ENCODE measurements at places on chromosomes 7 and 10.

DNA sequence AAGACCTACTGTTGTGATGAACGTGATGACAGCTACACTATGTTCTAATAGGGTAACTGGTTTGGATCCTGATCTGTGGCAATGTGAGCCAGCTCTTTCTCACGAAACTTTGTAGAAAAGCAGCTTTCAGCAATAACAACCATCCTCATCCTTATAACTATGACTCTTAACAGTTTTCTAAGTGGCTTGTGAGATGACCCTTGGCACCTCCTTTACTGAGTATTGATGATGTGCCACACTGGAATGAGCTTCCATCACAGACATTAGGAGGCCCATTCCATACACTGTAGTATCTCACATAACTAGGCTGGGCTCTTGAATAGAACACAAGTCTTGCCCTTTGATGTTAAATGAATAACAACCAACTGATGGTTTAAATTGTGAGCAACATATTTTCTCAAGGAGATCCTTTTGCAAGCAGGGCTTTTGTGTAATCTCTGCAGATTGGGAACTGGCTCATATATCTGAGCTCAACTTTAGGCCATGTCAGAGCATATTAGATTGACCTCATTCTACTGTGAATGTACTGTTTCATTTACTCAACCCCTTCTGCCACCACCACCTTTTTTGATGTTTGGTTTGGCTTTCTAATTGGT lies 46.4 kb downstream of the MYPN start:
- no peak for DNase-seq

- no peak for DNase-seq
These were observed 8.4 kb downstream of the PLCE1 start for GRCh38 chr10:94002156-94002555.

DNA sequence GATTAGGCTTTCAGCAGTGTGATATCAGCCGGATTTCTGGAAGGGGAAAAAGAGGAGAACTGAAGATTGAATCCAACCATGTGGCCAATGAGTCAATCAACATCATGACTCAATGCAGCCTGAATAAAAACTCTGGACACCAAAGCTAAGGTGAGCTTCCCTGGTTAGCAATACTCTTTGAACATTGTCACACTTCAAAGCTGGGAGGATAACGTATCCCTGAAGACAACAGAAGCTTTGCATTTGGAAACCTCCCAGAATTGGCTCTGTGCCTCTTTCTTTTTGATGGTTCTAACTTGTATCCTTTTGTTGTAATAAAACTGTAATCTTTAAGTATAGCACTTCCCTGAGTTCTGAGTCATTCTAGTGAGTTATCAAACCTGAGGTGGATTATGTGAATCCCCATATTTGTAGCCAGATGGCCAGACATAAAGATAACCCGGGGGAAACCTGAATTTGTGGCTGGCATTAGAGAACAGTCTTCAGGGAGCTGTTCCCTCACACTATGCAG lies 284.4 kb downstream of the IPMK start:
- DNase-seq = no peak

DNA sequence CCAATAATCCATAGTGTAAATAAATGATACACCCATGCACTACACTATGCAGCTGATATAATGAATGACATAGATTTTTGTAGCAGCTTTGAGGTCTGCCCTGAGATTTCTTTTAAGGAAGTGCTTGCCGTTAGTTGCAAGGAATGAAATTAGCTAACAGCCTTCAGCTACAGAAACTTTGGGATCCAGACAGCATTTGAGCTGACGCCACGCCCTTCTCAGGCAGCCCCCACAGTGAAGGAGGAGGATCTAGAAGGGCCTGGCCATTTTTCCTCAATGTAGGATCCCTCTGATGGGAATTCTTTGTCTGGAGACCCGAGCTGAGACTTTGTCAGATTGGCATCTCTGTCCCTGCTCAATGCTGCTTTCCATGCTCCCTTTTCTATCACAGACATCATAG lies 6.1 kb upstream of the PDK4 start:
- no peak for DNase-seq

DNA sequence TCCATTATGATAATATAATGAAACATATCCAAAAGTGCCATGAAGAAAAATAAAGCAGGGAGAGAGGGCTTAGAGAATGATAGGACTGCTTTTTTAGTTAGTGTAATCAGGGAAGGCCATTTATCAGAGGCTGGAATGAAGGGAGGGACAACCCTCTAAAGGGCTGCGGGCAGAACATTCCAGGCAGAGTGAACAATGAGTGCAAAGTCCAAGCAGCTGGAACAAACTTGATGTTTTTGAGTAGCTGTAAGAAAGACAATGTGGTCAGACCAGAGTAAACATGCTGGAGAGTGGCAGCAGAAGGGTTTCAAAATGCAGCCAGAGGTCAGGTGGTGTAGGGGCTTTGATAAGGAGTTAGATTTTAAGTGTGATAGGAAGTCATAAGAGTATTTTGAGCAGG lies 65.6 kb upstream of the CCDC6 start:
- no peak for DNase-seq

DNA sequence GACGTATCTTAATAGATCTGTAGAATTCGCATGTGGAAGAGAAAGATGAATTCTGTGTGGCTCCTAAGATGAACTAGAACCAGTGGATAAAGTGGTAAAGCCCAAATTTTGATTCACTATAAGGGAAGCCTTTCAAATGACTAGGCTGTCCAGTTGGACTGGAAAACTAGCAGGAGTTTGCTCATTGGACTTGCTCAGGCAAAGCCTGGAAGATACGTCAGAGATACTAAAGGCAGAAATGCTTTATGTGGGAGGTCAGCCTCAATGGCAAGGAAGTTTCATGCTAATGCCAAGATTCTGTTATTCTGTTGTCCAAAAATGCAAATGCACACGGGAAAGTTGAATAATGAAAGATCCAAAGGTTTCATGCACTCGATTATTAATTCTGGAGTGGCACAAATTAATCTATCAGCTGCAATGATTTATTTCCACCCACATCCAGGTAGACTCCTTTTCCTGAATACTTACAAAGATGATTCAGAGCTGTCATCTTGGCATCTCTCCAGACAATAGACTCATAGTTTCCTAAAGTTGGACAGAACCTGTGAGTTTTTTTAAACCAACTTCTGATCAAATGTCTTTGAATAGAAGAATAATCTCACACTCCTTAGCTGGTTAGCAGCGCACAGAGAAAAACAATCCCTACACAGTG lies 20.5 kb upstream of the PPP1R3C start:
- no peak for DNase-seq

DNA sequence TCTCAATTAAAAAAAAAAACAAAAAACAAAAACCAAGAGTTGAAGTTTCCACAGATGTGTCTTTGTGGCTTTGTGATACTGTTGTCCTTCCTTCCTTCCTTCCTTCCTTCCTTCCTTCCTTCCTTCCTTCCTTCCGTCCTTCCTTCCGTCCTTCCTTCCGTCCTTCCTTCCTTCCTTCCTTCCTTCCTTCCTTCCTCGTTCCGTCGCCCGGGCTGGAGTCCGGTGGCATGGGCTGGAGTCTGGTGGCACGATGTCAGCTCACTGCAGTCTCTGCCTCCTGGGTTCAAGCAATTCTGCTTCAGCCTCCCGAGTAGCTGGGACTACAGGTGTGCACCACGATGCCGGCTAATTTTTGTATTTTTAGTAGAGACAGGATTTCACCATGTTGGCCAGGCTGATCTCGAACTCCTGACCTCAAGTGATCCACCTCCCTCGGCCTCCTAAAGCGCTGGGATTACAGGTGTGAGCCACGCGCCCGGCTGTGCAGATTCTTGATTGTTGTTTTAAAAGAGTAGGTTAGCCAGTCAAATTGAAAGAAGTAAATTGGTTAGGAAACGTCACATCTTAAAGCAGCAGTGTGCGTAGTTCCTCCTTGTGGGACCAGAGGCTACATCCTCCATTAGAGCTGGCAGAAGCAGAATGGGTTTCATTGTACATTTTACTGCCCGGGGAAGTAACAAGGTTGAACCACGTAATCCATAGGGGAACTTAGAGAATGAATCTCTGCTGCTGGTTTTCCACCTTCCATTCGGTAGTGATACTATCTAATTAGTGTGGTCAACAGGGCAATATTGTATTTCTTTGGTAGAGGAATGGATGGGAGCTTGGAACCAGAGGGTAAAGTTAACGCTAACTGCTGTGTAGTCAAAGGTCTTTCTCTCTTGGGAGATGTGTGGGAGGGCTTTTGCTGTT lies 20.6 kb downstream of the DNAJB6 start:
- no peak for DNase-seq

GRCh38 chr7:47492716-47493325 lies 89.1 kb downstream of the TNS3 start:
- DNase-seq = no peak

- DNase-seq = no peak
These were observed 46.9 kb downstream of the ZNF518A start for GRCh38 chr10:96176985-96177384.

GRCh38 chr10:47067949-47068940 lies 157.0 kb downstream of the PTPN20 start:
- DNase-seq = no peak

DNA sequence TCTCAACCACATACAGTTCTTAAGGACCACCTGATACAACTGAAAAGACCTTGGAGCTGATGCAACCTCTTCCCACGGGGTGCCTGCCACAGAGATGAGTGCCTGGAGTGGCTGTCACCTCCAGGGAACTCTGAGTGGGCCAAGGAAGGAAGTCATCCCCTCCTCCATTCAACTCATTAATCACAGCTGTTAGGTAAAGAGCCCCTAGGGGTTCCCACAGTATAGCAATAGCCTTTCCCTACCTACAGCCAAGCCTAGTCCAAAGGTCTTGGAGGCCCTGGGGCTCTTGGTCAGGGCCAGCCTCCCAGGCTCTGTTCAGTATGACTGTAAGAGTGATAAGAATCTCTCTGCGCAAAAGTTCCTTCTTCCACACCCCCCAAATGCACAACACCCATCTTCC lies 70.4 kb upstream of the NFE2L3 start:
- no peak for DNase-seq

DNA sequence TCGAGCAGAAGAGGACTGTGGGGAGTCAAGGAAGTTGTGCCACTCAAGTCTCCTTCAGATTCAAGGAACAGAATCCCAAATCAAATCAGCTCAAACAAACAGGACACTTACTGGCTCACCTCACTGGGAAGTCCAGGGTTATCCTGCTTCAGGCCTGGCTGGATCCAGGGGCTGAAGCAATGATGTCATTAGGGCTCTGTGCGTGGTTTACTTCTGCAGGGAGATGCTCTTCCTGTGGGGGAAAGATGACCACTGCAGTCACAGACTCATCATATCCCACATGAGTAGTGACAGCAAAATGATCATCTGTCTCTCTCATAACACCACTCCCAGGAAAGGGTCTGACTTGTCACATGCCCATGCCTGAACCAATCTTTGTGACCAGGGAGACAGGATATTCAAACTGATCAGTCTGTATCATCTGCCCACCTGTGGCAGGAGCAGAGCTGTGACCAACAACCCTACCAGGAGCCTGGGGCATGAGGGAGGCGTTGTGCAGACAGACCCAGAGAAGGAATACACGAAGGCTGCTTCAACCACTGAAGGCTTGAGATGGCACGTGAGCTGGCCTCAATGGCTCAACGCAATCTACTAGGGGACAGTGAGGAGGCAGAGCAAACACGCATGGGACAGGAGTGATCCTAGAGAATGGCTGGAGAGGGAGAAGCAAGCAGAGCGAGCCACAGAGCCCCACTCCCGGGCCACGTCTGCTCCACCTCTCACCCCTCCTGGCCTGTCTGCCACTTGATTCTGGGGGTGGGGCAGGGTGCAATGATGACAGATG lies 27.6 kb upstream of the NANOS1 start:
- no peak for DNase-seq

DNA sequence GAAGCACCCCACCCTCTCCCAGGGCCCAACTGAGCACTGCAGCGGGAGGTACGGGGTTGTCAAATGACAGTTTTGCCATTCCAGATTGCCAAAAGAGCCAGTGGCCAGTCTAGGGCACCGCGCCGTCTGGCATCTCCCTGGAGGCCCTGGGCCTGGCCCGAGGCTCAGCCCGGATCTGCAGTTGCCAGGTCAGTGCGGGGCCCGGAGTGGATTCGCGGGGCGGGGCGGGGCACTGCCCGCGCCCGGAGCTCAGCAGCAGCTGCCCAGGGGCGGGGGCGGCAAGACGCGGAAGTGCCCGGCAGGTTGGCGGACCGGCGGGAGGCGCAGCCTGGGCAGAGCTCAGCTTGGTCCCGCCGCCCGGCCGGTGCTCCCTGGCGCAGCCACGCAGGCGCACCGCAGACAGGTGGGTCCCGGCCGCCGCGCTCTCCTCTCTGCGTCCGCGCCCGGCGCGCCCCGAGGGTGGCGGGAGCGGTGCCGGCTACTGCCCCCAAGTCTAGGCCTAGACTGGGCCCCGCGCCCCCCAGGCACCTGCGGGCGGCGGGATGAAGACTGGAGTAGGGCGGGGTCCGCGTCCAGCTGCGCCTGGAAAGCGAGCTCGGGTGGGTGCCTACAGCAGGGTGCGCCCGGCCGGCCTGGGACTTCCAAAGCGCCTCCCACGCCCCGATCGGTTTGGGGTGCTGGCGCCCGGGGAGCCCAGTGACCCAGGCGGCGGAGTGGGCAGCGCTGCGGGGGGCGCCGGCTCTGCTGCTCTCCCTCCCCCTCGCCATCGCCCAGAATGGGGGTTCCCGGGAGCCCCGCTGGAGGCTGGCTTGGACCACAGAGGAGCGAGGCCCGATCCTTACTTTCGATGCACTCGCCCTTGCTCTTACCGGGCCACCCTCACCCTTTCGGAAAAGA lies at the start of gene IRF5:
IRF5 (plus strand) TSS at position 281 of the 897 bp plus-strand sequence. CDS start 4,155 bp downstream, outside the sequence.
- no peak for DNase-seq

DNA sequence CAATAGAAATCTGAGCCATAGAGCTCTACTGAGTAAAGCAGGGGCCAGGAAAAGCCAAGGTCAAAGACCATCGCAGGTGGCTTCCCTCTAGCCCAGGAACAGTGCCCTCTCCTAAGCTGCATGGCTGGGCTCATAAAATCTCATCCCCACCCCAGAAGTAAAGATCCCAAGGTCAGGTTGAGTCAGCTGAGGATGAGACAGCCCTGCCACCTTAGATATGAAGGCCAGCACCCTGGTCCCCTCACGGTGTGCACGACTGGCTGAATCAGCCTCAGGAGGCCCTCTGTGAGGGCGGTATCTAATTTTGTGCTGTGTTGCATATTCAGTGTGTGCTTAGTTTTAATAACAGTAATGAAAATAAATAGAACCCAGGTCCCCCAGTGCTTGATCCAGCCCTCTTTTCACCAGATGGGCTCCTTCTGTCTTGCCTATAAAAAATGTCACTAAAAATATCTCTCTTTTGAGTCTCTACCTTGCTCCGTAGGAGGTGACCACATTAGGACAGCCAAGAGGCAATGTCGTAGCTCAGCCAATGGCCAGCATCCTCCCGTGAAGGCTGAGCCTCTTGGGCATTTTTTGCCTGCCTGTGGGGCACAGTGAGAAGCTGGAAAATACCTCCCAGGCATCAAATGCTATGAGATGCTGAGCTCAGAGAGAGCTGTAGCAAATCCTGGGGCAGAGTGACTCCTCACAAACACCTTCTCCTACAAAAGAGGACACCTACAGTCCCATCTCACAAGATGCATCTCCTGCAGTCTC lies 424.0 kb downstream of the PLXNA4 start:
- no peak for DNase-seq

DNA sequence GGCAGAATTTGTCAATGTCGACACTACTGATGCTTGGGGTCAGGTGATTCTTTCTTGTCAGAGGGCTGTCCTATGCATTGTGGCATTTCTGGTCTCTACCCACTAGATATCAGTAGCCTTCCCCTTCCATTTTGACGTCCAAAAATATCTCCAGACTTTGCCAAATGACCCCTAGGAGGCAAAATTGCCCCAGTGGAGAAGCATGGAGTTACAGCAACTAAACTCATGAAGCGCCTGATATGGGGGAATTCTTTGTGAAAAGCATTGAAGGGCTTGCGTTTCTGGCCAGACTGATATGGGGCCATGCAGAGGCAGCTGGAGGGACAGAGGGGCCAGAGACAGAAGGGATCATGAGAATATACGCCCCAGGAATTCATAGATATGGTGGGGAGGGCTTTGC lies 43.6 kb downstream of the ADRB1 start:
- no peak for DNase-seq
